ENCODE measurements at places on chromosomes 7 and 10. TPM values are rescaled to one million over a fixed set of nuclear protein-coding genes. Genes with fewer than 3 reads are reported as not detected.

DNA sequence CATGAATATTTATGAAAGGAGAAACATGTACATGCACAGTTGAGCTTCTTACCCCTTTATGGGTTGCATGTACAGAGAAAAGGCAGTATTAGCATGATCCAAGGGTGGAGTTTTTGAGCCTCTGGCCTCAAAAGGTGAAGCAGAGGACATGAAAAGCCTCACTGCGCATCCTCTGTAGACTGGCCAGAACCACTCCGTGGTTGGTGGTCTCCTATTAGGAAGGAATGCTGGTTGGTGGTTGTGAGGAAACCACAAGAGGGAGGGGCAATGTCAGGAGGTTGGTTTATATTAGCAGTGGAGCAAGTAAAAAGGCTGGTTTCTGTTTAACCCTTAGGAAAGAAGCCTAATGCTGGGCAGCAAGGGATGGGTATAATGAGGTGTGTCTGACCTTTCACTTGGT is 37.5 kb downstream of the AHCYL2 start:
- no peak overlapping the region for H3K4me3 ChIP-seq
- no peak for DNase-seq
- no peaks in the 10 kb centered on the region for H3K36me3 ChIP-seq

DNA sequence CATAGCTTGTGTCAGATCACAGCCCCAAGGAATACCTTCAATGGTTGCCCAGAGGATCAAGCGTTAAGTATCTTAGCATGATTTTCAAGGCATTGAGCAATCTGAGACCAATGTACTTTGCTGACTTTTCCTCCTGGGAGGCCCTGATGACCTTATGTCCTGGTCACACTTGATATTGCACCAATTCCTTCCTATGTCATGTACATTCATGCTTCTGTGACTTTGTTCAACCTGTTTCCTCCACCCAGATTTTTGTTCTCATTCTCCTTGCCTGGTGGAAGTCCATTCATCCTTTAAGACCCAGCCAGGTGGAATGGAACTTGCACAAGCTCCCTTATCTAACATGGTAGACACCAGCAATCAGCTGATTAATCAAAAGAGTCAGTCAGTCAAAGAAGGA is 160.8 kb downstream of the PFKFB3 start:
- no peaks in the 10 kb centered on the region for H3K4me1 ChIP-seq
- no peak overlapping the region for H3K27ac ChIP-seq
- no peak for DNase-seq
- no peaks in the 10 kb centered on the region for H3K27me3 ChIP-seq
- no peaks in the 10 kb centered on the region for H3K36me3 ChIP-seq

DNA sequence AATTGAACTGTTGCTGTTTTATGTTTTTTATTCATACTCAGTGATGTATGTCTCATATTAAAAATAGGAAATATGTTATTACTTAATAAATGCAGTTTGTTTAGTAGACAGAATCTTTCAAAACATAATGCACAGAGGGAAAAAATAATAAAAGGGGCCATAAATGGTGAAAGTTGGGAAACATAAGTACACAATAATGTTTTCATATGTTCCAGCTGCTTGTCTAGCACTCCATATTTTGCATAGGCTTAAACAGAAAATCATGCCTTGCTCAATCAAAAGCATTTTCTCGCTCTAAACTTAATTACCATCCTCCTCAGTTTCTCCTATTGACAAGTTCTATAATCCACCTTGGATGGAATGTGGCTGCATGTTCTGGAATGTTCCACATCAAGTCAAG is 333.2 kb downstream of the PLXNA4 start:
- no peak overlapping the region for H3K4me3 ChIP-seq
- DNase-seq = no peak
- no peaks in the 10 kb centered on the region for H3K36me3 ChIP-seq

DNA sequence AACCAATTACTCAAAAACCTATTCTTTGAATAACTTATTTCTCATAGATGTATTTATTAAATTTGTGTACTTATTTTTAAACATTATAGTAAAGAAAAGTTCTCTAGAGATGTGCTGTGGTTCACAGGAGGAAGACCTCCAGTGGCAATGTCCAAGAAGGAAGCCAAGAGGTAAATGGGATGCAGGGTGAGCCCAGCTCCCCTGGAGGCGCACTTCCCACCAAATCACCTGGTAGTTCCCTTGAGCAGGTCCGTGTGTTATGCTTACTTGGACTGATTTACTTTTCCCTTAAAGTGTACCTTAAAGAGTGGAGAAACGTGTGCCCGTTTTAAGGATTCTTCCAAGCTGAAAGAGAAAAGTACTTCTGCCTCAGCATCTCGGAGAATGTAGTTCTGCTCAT is 55.3 kb downstream of the PAXIP1 start:
- no peaks in the 10 kb centered on the region for H3K4me1 ChIP-seq
- H3K27ac ChIP-seq = no peak overlapping the region
- H3K36me3 ChIP-seq = peaks cover 22% of the 10 kb centered on the region
- H3K27me3 ChIP-seq = no peaks in the 10 kb centered on the region

GRCh38 chr10:98115031-98115787 is 19.2 kb upstream of the R3HCC1L start:
- H3K36me3 ChIP-seq = no peaks in the 10 kb centered on the region
- peaks cover 4% of the 10 kb centered on the region for H3K27me3 ChIP-seq
- no peak for DNase-seq
- H3K27ac ChIP-seq = no peak overlapping the region
- no peaks in the 10 kb centered on the region for H3K4me1 ChIP-seq
- H3K4me3 ChIP-seq = no peak overlapping the region

Gene CACNB2
- polyA plus RNA-seq = 0.14 TPM
